Kidney glomerular epithelial cell (primary cell): ENCODE measurements at places on chromosomes 16 and 17.
A peak's percentile ranks its signal among the peaks of the same experiment; 100 is the strongest.

DNA sequence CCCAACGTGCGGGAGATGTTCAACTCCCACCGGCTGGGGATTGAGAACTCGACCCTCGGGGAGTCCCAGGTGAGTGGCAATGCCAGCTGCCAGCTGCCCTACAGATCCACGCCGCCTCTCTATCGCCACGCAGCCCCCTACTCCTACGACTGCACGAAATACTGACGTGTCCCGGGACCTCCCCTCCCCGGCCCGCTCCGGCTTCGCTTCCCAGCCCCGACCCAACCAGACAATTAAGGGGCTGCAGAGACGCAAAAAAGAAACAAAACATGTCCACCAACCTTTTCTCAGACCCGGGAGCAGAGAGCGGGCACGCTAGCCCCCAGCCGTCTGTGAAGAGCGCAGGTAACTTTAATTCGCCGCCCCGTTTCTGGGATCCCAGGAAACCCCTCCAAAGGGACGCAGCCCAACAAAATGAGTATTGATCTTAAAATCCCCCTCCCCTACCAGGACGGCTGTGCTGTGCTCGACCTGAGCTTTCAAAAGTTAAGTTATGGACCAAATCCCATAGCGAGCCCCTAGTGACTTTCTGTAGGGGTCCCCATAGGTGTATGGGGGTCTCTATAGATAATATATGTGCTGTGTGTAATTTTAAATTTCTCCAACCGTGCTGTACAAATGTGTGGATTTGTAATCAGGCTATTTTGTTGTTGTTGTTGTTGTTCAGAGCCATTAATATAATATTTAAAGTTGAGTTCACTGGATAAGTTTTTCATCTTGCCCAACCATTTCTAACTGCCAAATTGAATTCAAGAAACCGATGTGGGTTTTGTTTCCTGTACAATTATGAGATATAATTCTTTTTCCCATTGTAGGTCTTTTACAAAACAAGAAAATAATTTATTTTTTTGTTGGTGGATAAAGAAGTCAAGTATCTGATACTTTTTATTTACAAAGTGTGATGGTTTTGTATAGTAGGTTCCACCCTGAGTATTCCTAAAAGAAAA lies 2.3 kb downstream of the FOXC2 start:
- peak; percentile 20 for DNase-seq

GRCh38 chr16:85090873-85091521 lies 21.3 kb downstream of the CIBAR2 start:
- no peak for DNase-seq

DNA sequence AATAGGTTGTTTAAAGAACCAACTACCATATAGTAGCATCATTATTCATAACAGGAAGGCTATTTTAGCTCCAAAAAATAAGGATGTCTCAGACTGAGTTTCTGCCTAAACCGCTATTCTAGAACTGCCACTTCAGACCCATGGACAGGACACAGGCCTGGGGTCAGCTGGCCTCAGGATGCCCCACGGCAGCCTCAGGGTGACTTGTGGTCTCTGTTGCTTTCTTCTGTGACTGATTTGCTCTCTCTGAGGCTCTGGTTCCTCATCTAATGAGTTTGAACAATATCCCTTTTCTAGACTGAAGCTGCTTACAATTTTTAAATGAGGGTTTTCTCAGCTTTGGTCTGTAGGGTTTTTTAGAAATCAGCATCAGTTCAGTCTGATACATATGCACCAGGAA lies 31.8 kb upstream of the IRF8 start:
- DNase-seq: no peak

GRCh38 chr16:30356401-30357084 lies 1.4 kb upstream of the CD2BP2 start:
- DNase-seq: no peak

DNA sequence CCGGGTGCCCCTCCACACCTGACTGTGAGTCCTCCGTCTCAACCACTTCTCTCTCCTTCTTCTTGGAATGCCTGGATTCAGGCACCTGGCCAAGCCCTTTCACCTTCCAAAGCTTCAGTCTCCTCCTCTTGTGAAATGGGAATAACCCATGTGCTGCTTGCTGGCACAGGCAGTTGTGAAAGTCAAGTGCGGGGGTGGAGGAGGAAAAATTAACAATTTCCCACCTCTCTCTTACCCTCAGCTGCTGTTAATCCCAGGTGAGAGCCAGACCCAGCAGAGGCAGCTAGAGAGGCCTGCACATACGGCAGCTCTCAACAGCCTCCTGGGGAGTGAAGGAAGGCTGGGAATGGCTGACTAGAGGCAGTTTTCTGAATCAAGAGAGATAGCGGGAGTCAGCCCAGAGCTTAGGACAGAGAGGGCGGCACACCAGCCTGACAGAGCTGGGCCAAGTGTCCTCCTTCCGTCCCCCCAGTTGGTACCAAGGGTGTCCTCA lies 77.9 kb upstream of the LGALS9 start:
- DNase-seq: no peak

DNA sequence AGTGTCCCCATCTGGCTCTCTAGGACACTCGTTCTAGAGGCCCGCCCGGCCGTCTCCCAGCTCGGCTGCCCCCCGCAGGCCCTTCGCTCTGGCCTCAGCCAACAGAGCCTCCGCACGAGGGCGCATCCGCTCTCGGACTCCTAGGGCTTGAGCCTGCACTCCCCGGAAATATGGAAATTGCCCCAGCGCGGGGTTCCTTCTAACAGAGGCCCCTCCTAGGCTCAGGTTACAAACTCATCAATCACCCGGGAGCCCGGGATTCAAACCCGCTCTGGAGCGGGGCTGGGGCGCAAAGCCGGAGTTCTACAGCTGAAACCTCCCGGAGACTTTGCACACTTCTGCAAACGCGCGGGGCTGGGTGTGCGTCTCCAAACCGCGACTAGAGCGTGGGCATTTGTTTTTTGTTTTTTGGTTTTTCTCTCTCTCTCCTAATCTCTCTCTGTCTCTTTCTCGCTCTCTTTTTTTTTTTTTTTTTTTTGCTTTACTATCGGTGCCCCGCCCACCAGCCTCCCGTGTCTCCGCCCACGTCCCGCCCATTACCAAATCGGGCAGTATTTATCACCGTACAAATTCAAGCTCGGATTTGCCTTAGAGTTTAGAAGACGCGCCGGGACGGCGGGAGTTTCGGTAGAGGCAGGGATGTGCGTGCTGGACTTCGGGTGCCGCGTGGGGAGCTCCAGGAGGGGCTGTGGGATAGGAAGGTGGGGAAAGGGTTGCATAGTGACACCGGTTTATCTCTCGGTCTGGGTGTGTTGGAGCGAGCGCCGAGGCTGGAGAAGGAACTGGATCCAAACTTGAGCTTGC lies 2.4 kb upstream of the FOXL1 start:
- peak; percentile 89 for DNase-seq

GRCh38 chr17:6018788-6019187 lies 51.4 kb upstream of the WSCD1 start:
- no peak for DNase-seq
